ENCODE measurements at places on chromosomes 2 and 18.

DNA sequence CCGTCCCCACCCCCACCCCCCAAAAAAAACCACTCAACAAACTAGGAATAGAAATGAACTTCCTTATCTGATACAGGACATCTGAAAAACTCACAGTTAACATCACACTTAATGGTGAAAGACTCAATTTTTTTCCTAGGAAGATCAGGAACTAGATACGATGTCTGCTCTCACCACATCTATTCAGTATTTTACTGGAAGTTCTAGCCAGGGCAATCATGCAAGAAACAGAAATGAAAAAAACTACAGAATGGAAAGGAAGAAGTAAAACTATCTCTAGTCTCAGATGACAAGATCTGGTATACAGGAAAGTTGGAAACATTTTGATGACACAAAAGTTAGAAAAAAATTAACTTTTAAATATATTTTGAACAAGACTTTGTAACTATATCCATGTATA, 114.4 kb upstream of the FZD5 start:
- DNase-seq: no peak

DNA sequence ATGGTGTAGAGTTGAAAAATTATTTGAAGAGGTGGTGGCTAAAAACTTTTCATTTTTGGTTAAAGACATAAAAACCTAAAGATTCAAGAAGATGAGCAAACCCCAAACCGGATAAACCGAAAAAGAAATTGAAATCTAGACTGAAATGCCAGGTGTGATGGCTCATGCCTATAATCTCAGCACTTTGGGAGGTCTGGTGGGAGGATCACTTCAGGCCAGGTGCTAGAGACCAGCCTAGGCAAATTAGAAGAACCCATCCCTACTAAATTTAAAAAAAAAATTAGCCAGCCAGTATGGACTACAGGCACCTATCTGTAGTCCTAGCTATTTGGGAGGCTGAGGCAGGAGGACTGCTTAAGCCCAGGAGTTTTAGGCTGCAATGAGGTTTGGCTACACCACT, 126.9 kb downstream of the BAZ2B start:
- no peak for DNase-seq

DNA sequence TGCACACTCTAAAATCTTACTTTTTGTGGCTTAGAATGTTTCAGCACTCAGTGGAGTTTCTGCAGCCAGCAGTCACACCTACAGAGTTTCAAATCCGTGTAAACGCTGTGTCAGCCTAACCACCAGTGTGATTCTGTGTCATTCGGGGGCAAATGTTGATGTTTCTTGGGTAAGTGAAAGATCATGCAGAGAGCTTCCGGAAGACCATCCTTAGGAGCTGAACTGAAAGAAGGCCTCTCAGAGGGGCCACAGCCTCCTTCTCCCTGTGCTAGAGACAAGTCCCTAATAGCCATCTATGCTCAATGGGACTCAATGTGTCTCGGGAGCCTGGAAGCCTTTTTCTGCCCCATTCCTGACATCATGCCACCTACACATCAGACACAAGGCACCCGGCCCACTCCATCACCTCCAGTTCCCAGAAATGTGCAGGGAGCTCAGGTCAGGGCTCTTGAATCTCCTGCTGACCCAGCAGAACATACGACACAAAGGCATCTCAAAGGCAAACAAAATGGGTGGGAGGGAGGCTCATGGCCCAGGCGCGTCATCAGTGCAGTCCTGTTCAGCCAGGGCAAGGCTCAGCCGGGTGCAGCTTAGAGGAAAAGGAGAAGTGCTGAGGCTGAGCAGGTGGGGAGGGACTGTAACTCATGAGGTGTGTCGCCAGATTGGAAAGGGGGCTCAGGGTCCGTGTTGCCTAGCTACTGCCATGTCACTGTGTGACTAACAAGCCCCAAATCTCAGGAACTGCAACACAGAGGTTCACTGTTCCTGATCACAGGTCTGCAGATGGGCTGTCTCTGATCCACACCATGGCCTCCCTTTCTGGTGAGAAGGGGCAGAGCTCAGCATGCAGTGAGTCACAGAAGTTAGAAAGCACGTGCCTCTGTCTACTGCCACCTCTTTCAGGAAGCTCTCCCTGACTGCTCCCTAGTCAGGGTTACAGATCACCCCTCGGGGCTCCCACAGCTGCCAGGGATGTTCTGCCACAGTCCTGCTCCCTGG, 82.0 kb downstream of the SMAD7 start:
- peak; percentile 31 for DNase-seq

DNA sequence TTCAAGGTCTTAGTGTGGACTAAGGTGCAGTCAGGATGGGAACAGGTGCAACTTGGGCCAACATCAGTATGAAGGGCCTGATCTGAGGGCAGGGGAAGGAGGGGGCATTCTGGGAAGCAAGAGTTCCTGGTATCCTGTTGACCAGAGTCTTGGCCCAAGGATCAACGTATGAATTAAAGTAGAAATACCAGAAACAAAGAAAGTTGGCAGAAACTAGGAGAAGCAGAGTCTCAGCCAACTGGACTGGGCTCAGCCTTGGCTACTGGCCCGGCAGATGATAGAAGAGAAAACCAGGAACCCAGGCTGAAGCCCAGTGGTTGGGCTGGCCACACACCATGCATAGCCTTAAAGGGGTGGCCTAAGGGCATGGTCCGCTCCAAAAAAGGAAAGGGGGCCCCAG, 2.3 kb downstream of the CETN1 start:
- DNase-seq: no peak

DNA sequence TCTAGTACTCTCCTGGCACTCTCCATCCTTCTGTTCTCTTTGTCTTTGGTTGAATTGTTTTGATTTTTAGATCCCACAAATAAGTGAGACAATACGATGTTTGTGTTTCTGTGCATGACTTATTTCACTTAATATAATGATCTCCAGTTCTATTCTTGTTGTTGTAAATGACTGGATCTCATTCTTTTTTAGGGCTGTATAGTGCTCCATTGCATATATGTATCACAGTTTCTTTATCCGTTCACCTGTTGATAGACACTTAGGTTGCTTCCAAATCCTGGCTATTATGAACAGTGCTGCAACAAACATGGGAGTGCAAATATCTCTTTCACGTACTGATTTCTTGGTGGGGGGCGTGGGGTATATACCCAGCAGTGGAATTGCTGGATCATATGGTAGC, 245.0 kb downstream of the ADCYAP1 start:
- DNase-seq: no peak

- no peak for DNase-seq
Observed at GRCh38 chr2:47214990-47215389, 59.9 kb upstream of the STPG4 start.

GRCh38 chr2:162175714-162176113, 23.7 kb upstream of the GCG start:
- DNase-seq: no peak

DNA sequence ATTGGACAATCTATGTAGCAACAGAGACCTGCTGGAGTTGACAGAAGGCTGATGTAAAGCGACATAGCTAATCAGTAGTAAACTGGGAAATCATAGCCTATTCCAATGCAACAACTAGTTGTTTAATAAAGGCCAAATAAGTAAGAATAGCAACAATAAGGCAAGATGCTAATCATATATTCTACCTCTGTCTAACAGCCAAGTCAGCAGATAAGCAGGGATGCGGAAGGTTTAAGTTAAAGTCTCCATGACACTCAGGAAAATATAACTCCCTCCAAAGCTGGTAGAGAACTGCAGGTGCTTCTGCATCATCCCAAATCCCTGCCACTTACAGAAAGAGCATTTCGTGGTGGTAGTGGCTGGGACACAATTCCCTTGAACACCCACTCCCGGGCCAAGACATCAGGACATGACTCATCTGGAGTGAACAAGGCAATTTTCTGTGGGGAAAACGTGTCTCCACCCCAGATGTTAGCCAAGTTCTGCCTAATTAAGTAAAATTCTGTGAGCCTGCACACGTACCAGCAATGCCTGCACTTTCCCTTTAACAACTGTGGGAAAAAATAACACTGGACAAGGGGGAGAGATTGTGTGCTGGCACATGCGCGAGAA, 413.6 kb upstream of the ID2 start:
- DNase-seq: no peak

- DNase-seq: no peak
Observed at GRCh38 chr18:48808476-48808875, 142.3 kb downstream of the SMAD7 start.
